ENCODE measurements at places on chromosomes 6 and 20. TPM values are rescaled to one million over a fixed set of nuclear protein-coding genes. Genes with fewer than 3 reads are reported as not detected.

DNA sequence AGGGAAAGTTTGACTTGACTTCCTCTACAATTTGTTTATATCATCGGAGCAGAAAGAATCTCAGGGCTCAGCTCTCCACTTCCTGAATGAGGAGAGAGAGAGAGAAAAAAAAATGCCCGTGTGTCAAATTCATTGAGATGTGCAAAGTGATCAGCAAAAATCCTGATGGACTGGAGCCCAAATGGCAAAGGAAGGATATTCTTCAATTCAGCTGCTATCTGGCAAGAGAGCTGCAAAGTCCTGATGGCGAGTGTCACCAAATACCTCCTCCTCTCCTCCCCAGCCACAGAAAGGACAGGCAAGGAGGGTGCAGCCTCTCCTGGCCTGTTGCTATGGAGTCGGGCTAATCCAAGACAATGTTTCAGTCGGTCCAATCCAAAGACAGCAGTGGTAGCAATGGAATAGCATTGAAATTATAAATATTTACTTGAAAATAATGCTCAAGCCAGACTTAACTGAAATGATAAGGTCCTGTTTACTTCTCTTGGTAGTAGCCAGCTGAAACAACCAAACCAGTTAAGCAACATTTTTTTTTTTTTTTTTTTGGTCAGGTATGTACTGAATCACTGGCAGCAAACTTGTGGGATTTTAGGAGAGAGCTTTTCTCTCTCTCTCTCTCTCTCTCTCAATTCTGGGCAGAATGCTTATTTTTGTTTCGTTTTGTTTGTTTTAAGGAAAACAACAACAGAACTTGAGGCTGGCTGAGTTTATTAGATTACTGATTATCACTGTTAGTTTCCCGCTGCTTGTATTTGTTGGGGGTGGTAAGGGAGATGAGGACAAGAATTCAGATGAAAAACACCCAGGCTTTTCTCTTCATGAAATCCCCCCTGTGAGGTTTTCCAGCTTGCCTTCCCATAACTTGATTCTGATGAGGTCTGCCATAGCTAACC is 204.2 kb downstream of the BCAS1 start:
- no peak for DNase-seq

GRCh38 chr6:41732591-41733359 is 2.6 kb downstream of the TFEB start:
- no peak for DNase-seq

DNA sequence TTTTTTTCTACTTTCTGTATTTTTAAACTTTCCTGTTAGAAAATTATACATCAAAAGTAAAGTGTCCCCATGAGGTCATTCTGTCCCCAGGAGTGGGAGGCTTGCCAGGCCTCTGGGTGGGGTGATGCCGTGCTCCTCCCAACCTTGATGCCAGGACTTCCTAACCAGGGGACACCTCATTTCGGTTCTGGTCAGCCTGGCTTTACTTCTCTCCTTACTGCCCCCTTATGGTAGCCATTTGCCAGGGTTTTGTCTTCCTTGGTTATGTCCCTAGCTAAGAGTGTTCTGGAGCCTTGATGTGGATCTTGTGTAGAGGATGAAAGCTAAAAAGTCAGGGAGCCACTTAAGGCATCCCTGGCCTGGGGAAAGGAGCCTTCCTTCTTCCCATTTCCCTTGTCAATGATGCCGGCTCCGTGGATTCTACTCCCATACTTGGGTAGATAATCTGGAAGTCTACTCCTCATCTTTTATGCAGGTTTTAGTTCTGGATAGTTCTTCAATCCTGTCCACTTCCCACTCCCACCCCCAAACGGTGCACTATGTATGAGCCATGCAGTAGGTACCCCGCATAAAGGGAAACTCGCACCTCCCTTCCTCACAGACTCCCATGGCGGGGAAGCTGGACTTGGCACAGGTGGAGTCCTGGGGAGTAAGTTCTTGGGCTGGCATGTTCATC is 164.1 kb upstream of the SALL4 start:
- DNase-seq = no peak

Gene CALHM4
- not detected for total RNA-seq

GRCh38 chr20:25066386-25066785 is 8.4 kb upstream of the ACSS1 start:
- DNase-seq = peak; percentile 41

Gene MRAP2
- total RNA-seq = 10.3 TPM

- DNase-seq = no peak
Observed at GRCh38 chr20:17394411-17394810, 136.8 kb downstream of the BFSP1 start.

Gene DUSP15
- total RNA-seq = 49.5 TPM
